DMS153 (cell line): ENCODE measurements at places on chromosomes 5 and 9.

DNA sequence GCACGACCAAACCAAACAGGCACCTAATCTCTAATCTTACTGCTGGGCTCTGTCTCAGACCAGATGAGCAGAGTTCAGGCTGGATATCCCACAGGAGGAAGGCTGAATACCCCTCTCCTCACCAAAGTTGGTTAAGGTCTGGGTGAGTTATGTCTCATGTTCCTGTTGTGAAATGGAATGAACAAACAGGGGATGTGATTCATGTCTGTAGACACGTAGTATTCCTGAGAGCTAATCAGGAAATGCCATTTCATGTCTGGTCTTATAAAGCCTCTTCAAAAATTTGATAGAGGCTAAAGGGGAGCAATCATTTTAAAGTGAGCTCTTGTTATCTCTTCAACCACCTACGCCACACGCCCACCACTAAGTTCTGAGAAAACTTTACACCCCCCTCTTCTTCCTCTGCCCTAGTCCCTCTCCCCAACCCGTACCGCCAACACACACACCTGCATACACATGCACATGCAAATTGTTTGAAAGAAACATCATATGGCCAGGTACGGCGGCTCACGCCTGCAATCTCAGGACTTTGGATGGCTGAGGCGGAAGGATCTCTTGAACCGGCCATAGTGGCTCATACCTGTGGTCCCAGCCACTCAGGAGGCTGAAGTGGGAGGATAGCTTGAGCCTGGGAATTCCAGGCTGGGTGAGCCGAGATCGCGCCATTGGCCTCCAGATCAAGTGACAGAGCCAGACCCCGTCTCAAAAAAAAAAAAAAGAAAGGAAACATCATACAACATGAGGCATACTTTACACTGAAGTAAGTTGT lies 69.8 kb upstream of the RAI14 start:
- no peak for DNase-seq

DNA sequence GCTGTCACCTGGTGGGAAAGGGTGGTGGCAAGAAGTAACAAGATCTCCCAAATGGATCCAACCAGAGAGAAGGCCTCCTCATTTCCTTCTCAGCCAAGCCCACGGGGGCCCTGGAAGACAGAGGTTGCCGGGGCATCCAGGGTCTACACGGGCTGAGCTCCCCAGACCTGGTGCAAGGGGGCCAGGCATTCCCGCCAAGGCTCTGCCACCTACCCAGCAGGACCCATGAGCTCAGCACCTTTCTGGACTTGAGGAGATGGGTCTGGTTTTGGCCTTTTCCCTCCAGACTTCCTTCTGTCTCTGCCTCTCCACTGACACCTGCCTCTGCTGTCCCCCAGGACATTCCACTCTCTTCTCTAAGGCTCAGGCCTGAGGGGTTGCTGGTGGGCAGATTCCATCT lies 42.4 kb upstream of the KCNMB1 start:
- no peak for DNase-seq

DNA sequence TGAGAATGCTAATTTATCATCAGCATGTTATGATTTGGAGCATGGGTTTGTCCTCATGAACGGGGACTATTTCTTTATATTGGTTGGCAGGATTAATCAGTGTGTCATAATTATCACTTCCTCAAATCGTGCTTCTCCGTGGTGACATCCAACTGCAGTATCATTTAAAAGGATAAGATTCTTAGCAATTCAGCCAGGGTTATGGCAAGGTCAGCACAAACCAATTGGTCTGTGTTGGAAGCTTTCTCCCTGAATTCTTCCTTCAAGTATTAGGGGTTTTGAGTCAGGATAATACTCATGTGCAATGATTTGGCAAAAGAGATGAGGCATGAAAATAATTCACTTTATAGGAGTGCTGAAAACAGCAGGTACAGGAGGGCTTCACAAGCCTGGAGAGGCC lies 5.5 kb upstream of the CAMLG start:
- no peak for DNase-seq

DNA sequence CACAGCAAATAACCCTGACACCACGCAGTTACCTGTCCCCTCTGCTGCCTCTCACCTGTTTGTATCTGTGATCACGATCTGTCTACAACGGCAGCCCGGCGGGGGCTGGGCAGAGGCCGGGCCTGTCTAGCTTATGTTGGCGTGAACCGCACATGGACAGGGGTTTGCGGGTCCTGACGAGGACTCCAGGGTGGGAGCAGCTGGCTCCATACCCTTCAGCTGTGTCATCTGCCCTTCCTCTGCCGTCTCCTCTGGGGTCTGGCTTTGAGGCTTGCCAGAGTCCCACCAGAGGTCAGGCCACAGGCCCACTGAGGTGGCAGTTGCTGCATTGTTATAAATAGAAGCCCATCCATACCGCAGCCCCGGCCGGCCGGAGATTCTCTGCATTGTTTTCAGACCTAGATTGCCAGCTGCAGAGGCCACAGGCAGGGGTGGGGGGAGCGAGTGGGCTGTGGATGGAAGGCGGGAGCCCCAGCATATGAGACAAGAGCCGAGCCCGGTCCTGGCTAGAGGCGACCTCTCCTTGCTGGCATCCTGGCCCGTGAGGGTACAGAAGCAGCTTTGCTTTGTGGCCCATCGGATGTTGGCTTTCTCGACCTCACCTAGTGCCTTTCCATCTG lies 37.8 kb downstream of the FAM78A start:
- no peak for DNase-seq

DNA sequence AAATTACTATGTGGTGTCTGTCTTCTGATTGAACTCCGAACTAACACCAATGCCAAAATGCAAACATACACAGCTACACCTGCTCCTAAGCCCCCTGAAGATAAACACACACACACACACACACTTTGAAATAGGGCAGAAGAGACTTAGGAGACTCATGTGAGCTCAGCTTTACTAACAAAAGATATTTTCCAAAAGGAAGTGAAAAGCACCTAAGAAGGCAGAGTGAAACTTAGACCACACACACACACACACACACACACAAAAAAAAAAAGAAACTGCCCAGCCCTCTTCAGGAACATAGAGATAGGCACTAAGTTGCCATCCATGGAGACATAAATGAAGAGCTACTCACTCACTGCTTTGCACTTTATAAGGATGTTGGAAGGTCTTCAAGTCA lies 45.2 kb upstream of the APC start:
- no peak for DNase-seq

DNA sequence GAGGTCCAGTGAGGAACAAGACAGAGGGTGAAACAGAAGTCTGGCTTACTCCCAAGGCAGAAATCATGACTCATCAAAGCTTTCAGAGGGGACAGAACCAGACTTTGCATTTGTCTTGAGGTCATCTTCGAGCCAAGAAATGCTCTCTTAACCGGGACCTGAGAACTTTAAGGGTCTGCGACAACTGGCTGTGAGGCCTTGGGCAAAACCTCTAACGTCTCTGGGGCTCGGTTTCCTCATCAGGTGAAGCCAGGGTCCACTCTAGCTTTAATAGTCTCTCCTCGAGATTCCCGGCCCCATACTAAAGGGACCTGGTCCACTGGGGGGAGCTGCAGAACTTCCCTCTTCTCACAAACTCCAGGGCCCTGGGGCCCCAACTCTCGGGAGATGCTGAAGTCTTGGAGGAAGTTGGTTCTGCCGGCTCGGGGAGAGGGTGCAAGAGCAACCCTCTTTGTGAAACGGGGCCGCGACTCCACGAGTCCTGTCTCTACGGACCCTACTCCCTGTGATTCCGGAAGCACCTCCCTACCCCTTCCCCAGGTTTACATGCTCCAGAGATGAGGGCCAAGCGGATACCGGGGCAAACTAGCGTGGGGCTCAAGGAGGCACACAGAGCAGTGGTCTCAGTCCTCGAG lies 2.6 kb downstream of the GLIS3 start:
- no peak for DNase-seq

- peak; percentile 31 for DNase-seq
These were observed 16.8 kb downstream of the NIPAL4 start for GRCh38 chr5:157476702-157477408.

- no peak for DNase-seq
These were observed 15.4 kb downstream of the IARS1 start for GRCh38 chr9:92278110-92278509.

DNA sequence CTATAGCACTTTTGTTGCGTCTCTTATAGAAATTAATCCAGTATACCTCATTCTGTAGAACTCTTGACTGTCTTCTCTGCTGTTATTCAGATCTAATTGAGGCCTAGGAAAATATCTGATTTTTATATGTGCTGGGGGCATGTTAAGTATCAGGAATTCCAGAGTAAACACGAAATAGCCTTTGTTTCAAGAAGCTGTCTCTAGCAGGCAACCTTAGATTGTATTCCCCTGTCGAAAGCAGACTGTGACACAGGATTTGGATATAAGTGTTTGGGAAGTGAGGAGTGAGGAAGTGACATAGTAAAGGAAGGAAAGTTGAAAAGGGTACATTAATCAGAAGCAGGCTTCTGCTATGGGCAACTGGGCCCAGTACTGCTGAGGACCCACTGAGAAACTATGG lies 72.1 kb upstream of the RASA1 start:
- DNase-seq, result no peak

DNA sequence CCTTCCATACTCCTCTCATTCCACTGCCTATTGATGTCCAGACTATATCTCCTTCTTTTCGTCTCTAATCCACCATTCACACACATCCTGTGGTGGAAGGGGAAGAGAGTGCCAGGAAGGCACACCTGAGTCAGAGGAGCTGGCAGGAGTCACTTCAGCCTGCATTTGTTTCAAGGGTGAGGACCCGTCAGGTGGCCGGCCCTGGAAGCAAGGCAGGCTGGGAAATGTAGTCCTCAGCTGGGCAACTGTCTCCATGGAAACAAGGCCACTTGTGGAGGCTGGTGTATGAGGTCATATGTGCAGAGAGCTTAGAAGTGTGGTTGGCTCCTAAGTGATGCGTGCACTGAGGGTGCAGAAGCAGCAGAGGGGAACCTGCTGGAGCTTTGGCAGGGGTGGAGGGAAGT lies 278.4 kb downstream of the NSG2 start:
- DNase-seq, result peak; percentile 62

DNA sequence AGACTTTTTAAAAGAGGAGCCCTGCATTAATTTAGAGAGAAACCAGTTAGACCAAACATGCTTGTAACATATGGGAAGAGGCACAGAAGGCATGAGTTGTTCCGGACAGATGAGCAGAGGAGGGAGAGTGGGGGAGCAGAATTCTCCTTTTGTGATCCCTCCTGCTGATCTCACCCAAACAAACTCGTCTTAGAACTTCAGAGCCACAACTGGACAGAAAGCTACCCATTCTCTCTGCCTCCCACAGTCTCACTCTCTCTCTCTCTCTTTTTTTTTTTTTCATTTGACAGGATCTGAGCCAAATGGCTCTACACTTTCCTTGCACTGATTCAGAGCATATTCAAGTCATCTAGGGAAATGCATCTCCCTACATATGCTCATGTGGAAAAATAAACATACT lies 196.0 kb upstream of the PAPPA start:
- no peak for DNase-seq

GRCh38 chr9:92097997-92098482 lies 17.2 kb downstream of the SPTLC1 start:
- no peak for DNase-seq

- DNase-seq, result no peak
These were observed 212.9 kb downstream of the C9orf50 start for GRCh38 chr9:129407905-129408452.
